ENCODE measurements at places on chromosomes 12 and 14.

DNA sequence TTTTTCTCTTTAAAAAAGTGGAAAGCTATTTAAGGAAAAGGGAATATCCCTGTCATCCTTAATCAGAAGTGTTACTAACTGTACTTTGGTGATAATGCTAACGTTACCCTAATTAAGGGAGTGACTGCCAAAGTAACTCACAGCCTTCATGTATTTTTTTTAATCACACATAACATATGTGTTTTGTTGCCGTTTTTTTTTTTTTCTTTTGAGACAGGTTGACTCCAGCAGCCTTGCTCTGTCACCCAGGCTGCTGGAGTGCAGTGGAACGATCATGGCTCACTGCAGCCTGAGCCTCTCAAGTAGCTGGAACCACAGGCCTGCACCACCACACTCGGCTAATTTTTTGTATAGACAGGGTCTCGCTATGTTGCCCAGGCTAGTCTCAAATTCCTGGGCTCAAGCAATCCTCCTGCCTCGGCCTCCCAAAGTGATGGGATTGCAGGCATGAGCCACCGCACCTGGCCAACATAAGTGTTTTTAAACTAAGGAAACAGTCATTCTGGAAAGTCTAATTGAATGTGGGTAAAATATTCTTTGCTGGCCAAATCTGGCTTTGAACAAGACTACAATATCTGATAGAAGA, 56.5 kb downstream of the HECTD4 start:
- DNase-seq = no peak

DNA sequence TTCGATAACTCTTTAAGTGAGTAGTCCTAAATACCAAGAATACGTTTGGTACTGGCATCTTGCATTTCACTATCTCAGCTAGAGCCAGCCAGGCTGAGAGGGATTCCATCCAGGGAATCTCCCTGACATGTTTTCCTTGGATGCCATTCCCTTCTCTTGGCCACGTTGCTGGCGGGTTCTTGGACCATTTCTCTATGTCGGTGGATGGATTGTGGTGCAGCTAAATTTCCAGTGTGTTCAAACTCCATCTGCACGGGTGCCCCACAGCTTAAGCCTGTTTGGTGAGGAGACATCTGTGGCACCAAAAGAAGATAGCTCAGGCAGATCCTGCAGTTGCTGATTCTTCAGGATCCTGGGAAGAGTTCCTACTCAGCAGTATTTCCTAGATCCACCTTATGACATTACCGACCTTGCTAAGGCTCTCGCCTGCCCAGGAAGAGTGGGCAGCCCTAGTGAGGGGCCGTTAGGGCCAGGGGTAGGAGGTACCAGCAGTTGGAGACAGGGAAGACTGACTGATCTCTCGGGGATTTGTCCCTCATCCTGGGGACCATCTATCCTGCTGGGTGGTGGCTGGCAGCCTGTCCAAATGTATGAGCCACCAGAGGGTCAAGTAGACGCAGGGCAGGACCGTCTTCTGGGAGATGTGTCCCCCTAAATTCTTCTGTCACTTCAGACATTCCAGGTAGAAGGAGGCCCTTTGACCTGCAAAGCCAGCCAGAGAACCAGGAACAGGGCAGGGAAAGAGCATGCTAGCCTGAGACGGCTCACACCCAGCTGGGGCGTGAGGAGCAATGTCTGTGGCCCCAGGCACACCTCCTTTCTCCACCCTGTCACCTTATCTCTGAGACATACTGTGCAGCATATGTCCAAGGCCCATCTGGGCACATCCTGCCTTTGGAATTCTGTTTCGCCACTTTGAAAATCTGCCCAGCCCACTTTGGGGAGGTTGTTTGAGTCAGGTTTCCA, 72.6 kb upstream of the CAPRIN2 start:
- no peak for DNase-seq

DNA sequence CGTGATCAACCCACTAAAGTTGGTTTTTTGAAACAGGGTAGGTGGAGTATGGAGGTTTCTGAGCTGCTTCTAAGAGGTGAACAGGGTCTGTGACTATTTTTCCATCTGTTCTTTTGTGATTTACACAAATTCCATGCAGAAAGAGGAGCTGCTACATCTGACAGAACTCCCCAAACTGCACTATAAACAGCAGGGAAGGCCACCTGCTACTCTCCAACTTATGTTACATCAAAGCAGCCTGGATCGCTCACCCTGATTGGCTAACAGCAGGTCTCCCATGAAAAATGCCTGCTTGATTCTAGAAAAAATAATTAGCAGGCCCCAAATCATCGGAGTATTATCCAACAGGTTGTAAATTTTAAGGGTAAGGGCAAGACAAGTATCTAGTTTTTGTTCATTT, 282.9 kb upstream of the FLRT2 start:
- DNase-seq = no peak

DNA sequence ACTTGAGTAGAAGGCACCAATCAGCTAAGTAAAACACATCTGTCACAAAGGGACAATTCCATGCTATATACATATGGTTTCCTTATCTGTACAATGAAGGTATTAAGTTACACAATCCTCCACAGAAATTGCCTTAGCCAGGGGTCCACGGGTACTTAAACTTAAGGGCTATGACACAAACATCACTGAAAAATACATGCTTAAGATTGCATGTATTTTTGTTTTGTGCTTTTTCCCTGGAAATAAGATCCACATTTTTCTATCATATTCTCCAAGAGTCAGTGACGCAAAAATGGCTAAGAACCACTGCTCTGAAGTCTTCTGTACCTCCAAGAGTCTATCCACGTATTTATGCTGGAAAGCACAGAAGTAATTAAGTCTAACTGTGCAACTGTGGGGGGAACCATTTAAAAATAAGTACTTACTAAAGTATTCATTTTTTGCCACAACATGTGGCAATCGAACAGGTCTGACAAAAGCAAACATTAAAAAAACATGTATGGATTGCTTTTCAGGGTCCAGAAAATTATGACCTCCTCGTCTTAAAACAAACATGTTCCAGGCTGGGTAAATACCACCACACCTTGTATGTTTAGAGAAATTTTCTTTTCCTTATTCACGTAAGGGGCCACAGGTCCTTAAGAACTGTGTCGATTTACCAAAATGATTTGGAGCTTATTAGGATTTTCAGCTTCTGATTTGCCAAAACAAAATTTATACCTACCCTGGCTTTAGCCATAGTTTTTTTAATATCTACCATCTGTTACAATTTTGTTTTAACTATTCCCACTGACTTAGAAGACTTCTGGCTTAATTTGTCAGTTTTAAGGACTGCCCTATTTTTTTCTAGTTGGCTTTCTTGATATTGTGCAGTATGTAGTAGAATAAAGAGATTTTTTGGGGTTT, 2.8 kb downstream of the SLC38A2 start:
- DNase-seq = no peak

GRCh38 chr12:24854908-24855307, 94.0 kb downstream of the BCAT1 start:
- DNase-seq = no peak

GRCh38 chr12:8465301-8465996, 9.7 kb downstream of the CLEC6A start:
- DNase-seq = no peak

GRCh38 chr12:104799458-104799857, 158.6 kb downstream of the SLC41A2 start:
- DNase-seq = no peak

DNA sequence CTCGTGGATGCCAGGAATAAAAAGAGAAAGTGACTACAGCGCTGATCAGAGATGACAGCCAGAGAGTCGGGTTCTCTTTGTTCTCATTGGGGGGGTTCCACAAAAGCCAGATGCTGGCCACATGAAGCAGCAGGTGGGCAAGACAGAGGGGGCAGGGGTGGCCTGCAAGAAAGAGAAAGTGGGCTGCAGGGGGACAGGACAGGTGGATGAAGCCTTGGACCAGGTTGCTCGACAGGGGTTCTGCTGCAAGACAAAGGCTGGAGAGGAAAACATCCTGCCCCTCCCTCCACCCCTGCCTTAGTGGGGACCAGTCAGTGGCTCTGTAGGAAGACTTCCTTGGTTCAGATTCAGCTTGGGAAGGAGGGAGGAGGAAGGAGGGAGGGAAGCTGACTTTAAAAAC, 126.2 kb downstream of the KSR2 start:
- no peak for DNase-seq

- no peak for DNase-seq
These were observed at the start of gene FGF23 for GRCh38 chr12:4379405-4379804. FGF23 (minus strand) TSS chr12:4379712; CDS start chr12:4379582, 130 bp downstream.

- DNase-seq = no peak
These were observed 71.5 kb upstream of the ARHGAP5 start for GRCh38 chr14:32005628-32006027.

DNA sequence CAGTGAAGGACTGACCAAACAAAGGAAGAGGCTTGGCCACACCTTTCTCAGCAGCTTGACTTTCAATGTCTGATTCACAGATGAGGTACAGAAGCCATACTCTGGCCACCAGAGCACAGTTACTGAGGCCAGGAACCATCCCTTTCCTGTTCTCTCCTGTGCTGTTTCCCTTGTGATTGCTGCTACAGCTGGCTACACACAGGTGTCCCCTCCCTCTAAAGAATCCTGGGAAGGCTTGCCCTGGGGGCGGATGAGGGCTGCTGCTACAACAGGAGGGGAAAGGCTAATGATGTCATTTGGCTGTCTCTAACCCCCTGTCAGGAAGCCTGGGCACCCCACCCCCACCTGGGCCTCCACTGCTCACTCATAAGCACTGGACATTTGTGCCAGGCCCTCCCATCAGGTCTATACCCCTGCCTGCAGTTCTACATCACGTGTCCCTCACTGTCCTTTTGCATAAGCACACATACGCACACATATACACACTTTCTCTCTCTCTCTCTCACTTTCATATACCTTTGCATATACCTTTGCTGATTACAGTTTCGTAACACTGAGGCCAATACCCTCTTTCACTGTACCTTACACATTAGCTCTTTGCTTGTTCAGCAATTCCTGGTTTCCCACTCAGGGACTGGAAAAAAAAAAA, 41.4 kb downstream of the PRPF40B start:
- no peak for DNase-seq

GRCh38 chr14:39773387-39774126, 341.3 kb upstream of the FBXO33 start:
- no peak for DNase-seq

GRCh38 chr12:25755971-25756260, 202.6 kb upstream of the RASSF8 start:
- DNase-seq = no peak

DNA sequence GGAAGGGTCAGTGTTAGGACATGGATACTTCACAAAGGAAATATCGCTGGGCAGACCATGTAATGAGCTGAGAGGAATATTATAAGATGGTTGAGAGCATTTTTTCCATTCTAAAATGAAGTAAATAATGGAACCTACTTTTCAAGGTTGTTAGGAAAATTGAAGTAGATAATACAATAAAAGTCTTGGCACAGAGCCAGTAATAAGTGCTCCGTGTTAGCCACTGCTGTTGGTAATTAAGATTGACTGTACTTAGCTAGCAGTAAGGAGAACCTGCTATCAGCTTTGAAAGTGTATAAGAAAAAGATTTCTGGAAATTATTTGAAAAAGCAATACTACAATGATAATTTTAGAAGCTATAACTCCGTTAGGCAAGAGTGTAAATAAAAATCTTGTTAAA, 77.6 kb downstream of the SCAF11 start:
- no peak for DNase-seq

DNA sequence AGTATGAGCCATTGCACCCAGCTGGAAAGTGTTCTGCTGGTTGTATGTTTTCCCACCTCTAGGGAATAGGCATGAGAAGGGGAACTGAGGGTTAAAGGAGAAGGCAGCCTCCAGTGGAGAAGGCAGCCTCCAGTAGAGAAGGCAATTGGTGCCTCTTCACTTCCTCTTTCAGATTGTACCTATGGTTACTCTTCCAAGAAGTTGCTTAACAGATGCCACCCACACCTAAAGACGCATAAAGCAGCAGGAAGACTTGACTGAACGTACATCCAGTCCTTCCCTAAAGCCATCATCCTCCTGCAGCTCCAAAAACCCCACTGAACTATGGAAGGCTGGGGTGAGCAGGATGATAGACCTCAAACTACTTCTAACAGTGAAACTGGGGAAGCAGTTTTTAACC, 13.1 kb downstream of the DPF3 start:
- DNase-seq = no peak

GRCh38 chr12:17097674-17098073, 491.7 kb upstream of the LMO3 start:
- no peak for DNase-seq

DNA sequence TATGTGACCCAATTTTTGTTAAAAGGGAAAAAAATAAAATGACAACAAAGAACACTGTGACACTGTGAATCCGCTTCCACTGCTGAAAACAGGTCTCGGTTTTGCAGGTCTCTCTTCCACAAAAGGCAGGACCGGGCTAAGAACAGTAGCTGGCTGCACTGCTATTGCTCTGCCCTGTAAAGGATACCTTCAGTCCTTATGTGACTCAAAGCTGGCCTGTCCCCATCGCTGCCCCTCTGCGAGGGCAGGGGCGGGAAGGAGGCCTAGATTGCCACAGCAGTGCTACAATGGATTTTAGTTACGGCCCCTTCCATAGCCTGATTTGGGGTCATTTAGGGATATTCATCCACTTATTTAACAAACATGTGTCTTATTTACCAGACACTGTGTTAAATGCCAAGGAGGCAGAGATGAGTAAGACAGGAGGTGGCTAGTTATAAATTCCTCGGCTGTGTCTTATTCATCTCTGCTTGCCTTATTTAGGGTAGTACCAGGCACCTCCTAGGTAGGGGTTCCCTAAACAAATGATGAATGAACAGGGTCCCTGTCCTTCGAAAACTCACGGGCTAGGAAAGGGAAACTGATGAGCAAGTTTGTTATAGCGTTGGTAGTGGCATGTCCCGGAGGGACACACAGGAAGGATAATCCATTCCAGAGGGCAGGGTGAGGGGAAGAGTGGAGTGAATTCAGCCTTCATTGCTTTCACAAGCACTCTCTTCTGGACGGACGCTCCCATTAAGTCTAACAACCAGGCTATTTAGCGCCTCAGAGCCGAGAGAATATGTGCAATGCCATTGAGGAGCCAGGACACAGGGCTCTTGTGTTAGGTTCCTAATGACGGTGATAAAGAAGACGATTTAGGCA, 73.3 kb downstream of the EID3 start:
- DNase-seq = no peak

- DNase-seq = peak; percentile 36
These were observed 521 bp upstream of the PCED1B start for GRCh38 chr12:47078733-47079467.

Data from stimulated activated CD8-positive, alpha-beta memory T cell treated with anti-CD3 and anti-CD28 coated beads, Interleukin-15, amount 100 ng/mL, for 48 hours (primary cell).